A549 treated with Hydrocortisone at 1 μM for 4 hours (cell line): ENCODE measurements at places on chromosomes 5 and 9. TPM values are rescaled to one million over a fixed set of nuclear protein-coding genes. Genes with fewer than 3 reads are reported as not detected.

PLK2 gene
- 36.8 to 47.0 TPM (median 40.9 TPM) in 5 replicates for total RNA-seq

OR1J2 gene
- total RNA-seq = not detected in 5 replicates

GFI1B gene
- total RNA-seq = 0.07 to 0.20 TPM (median 0.10 TPM) in 5 replicates

PDE8B gene
- total RNA-seq = 1.2 to 2.4 TPM (median 1.7 TPM) in 5 replicates
